Motor neuron (in vitro differentiated cells): ENCODE measurements at places on chromosomes 12 and 14.
A peak's percentile ranks its signal among the peaks of the same experiment; 100 is the strongest.

- no peak for ATAC-seq
These were observed 238.6 kb downstream of the LRIG3 start for GRCh38 chr12:58681730-58682129.

DNA sequence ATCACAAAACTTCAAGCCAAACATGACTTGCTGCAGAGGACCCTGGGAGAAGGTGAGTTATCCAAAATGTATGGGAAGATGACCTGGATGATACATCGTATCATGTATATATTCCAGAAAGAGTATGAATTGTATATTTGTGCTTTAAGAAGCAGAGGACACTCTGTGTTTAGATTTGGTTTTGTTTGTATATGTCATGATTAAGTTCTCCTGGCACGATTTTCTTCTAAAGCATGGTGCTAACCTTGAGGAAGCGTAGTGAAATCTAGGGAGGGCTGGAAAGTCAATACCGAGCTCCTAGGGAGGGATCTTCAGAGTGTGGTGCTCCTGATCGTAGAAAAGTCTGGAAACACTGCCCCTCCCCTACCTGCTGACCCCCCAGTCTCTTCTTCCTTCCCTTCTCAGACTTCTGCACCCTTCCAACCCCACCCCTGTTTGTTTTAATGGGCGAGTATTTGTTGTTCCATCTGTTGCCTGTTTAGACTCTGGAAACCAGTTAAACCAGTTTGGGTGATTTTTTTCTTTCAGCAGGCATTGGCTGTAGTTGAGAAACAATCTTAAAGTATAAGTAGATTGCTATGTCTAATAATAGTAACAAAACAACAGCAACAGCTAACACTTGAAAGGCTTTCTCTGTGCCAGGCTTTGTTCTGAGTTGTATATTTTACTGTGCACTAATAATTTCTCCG is 141.6 kb downstream of the KICS2 start:
- no peak for ATAC-seq

DNA sequence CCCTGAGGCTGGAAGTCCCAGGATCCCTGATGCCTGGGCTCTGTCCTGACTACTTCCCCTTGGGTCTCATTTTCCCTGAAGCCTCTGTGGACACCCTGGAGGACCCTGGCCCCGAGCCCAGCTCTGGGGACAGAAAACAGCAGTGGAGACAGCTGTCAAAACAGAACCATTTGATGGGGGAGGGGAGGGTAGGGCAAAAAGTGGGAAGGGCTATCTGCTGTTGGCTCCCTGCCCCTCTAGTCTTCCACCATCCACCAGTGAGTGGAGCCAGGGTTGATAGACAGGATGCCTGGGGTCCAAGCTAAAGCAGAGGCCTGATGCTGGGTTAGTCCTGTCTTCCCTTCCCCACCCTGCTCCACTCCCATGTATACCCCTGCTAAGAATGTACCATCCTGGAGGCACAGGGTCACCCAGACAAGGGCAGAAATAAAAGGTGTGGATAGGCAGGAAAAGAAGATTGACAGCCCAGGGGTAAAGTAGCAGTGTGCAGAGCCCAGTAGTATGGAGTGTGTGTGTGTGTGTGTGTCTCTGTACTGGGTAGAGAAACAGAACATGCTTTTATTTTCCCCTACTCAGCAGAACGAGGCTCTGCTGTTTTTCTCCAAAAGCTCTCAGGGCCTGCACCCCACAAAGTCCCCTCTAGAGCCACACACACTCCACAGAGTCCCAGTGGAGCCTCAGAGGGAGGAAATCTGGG is 9.8 kb downstream of the ZNF385A start:
- no peak for ATAC-seq

DNA sequence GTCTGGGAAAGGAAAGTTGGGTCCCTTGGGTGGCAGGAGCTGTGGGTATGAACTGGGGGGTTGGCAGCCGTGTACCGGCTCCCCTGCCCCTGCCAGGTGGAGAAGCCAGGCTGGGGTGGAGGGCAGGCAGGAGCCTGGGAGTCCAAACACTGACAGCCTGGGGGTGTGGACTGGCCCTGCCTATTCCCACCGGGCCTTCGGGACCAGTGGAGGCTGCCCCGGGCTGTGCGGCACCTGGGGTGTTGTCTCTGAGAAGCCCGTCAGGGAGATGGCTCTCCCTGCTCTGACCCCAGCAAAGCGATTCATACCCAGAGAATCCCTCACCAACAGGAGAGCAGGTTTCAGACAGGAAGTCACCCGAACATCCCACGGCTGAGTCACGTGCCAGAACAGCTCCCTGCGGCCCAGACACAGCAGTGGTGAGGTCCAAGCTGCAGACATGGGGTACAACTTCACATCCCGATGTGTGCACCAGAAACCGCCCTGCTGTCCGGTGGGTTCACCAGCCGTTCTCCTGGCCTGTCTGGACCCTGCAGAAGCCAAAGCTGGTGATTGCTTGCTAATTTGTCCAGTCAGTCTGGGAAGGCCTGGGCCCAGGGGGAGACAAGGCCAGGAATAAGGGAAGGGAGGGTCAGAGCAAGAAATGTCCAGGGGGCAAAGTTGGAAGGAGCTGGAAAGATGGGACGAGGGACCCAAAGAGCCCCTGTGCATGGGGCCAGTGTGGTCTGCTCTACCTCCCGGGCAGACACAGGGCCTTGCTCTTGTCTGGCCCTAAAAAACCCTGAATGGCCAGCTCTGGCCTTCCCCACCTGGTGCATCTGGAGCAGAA is 2.1 kb upstream of the GPR132 start:
- ATAC-seq, result no peak

- no peak for ATAC-seq
These were observed 1.2 kb downstream of the UNC119B start for GRCh38 chr12:120711411-120711810.

DNA sequence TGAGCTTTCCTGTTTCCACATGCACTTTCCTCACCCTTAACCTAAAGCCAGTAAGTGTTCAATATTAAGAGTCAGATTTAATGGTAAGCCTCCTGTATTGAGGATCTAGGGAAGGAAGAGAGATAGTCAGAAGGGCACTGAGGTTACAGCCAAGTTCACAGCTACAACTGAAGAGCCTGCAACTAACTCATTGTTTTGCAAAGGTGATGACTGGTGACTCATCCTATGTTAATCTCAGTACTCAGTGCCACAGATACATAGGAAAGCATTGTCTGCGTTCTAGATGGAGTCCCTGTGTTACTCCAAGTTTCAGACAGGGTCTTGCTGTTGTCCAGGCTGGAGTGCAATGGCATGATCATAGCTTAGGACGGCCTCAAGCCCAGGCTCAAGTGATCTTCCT is 157.0 kb upstream of the RBM19 start:
- no peak for ATAC-seq

DNA sequence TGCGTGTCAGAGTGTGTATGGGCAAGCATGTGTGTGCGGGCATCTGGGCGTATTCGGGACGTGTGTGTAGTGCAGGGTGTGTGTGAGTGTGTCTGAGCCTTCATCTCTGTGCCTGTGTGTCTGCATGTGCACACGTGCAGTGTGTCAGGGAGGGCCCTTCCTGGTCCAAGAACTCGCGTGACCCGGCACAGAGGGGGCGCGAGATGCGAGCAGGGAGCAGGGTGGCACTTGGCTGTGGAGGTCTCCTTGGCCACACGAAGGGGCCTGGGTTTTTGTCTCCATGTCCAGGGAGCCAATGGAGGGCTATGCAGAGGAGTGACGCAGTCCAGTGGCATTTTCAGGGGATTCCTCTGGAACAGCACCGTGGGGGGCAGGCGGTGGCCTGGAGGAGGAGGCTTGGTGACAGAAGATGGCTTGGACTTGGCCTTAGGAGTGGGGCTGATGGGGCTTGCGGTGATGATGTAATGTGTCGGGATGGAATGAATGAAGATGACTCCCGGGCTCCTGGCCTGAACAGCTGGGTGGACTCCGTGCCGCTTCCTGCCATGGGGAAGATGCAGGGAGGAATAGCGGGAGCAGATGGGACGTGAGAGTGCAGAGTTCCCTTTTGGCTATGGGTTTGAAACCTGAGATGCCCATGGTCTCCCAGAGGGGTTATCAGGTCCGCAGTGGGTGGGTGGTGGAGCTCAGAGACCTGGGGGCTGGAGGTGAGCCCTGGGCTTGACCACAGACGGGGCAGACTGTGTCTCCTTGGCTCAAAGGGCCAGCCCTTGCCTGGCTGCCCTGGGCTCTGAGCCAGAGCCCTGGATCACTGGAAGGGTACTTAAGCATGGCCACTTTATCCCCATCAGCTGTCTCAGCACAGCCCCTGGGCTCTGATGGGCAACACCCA is 208.3 kb downstream of the PHETA1 start:
- no peak for ATAC-seq

- no peak for ATAC-seq
These were observed 7.5 kb upstream of the SERPINA5 start for GRCh38 chr14:94573475-94574277.

DNA sequence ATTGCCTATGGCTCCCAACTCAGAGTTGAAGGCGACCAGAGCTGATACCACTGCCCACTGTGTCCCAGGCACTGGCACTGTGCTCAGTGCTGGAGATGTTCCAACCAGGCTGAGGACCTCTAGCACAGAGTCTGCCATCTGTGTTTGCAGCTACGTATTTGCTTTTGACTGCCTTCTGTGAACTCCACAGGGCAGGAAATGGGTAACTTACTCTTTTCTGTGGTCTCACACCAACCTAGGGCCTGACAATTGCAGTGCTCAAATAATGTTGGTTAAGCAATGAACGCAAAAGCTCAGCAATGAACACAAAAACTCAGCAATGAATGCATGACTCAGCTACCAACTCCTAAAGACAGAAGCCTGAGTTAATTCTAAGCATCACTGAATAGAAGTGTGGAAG is 202.8 kb downstream of the NUAK1 start:
- peak; percentile 48 for ATAC-seq

DNA sequence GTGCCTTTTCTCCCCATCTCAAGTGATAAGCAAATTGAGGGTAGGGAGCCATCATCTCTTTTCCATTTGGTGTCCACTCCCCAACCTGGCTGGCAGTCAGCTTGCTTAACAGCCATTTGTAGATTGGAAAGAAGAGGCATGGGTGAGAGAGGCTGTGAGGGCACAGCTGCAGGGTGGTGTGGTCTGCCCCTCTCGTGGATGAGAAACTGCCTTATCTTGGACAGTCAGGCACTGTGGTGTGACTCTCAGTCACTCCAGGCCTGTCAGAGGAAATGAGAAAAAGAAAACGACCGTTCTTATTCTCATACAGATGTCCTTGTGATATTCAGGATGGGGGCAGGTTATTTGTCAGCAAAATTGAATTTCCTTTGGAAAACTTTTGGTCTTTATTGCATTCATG is 65.1 kb upstream of the SRSF5 start:
- no peak for ATAC-seq

DNA sequence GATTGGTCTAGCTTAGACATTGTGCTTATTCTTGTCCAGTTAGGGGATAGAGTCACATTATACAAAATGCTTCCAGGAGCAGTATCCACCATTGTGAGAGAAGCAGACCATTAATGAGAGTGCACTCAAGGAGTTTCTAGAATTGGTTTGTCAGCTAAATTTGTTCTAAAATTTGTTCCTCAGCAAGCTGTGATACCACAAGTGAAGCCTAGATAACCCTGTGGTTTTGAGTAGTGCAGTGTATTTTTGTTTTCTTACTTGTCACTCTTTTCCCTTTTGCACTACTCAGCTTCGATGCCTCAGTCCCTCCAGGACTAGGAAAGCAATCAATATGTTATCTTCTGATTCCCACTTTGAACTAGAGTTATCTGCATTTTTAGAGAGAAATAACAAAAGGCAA is 42.5 kb upstream of the AKAP6 start:
- ATAC-seq, result no peak

DNA sequence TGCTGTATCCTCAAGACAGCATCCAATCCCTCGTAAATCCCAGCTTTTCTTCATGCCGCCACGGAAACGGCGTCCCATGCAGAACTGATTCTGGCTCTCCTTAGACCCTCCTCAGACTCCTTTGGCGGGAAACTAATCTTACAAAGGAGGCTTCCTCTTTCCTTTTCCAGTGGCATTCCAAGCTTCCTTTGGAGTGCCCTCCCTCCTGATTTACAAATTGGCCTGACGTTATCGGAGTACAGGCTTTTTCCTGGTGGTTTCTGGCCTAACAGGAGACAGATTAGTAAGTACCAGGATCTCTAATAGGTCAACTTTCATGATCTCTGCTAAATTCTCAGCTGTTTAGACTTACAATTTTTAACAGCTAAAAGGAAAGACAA is 1.3 kb upstream of the ZDHHC17 start:
- ATAC-seq, result no peak

DNA sequence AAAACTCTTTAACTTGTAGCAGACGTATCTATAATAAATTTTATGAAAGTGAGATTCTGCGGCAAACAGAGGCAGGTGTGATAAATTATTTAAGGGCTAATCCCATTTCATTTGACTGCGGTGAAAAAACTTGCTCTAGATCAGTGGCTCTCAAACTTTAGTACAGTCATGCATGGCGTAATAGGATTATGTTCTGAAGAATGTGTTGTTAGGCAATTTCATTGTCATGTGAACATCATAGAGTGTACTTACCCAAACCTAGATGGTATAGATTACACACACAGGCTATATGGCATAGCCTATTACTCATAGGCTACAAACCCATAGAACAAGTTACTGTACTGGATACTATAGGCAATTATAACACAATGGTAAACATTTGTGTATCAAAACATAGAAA is 83.7 kb downstream of the HEATR5A start:
- ATAC-seq, result no peak

GRCh38 chr12:12577786-12578185 is 15.1 kb upstream of the DUSP16 start:
- no peak for ATAC-seq

DNA sequence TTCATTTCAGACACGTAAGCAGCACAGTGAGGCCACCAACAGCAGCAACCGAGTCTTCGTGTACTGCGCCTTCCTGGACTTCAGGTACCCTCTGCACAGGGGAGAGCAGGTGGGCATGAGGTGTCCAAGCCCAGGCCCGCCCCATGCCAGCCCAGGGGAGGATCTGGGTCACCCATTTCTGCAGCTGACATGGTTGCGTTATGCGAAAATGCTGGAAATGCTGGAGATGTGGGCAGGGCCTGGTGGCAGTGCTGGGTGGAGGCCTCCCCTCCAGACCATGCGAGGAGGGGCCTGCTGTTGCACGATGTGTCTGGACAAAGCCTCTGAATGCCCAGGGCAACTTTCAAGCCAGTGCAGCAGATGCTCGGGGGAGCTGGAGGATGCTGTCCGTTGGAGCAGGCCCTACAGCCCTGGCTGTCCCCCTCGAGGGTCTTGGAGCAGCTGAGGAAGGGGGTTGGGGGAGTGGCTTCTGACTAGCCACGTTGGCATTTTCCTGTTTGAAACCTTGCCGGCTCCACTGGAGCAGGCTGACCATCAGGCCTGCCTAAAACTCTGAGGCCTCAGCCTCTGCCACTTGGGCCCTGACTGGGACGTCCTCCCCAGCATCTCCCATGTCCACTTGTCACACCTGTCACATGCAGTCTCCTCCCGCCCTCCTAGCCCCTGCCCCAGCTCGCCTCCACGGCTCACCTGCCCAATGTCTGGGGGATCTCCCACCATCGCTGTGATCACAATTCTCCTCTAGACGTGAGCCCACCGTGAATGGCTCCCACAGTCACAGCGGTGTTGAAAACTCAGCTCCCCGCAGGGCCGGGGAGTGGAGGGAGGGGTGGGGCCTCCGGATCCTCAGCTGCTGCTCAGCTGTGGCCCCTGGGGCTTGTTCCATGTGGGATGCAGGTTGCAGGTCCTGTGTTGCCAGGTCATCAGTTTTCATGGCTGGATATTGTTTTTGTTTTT is 123.4 kb downstream of the ADGRD1 start:
- no peak for ATAC-seq
